ENCODE measurements at places on chromosomes 12 and 14.

DNA sequence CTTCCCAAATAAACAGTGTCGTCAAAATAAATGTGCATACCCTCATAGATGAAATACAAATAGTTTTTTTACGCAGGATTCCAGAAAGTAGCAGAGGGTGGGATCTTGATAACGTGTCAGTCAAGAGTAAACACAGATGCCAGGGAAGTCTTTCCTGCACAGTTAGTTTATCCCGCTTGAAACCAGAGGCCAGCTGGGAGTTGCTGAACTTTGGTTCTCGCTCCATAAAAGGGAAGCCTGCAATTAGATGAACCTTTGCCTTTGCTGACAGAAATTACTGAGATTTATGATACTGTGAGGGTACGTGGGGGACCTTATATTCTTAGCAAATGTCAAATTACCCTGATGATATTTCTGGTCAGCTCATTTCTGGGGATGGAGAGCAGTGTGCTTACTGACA, 18.9 kb downstream of the FAR2 start:
- no peak for DNase-seq

GRCh38 chr12:84660139-84660538, 252.5 kb downstream of the SLC6A15 start:
- no peak for DNase-seq

DNA sequence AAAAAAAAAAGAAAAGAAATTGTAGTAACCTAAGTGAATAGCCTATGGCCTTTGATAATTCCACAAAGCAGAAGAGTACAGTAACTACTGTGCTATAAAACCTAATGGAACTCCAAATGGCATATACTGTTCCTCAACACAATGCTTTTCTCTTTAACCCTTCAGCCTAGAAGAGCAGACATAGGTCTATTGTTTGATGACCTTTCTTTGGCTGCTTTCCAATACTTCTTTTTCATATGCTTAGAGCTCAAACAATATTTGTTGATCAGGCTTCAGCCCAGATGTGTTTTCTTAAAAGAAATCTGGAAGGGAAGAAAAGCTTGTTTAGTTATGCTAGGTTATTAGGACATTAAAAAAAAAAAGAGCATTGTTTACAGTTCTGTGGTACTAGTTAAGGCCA, 116.4 kb downstream of the NTN4 start:
- DNase-seq, result no peak

DNA sequence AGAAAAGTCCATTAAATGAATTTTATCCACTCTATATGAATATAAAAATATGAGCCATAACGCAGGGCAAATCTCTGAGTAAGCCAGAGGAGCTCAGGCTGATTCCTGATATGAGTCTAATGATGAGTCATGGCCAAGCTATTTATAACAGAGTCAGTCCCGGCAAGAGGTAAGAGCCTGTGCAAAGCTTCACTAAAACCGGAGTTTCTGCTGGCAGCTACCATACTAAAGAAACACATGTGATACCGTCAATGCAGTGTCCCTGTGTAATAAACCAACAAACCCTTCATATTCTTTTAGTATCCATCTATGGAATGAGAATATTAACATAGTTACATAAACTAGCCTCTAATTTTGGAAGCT, 319.4 kb downstream of the KCNC2 start:
- no peak for DNase-seq

DNA sequence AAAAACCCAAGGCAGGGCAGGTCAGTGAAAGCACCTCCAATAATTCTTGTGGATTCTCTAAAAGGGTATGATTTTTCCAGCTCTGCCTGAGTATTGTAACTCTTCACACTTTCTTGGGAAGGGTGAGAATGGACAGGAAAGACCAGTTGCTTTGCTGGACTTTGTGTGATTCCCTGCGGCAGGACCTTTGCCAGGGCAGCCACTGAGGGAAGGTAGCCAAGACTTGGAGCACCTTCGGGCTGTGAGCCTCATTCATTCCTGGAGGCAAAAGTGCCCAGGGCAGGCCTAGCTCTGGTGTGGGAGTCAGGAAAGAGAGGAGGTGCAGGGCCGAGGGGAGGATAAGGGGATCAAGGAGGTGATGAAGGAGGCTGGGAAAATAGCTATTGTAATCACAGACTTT, 80.2 kb downstream of the VCPKMT start:
- no peak for DNase-seq

GRCh38 chr12:5868625-5869295, 76.3 kb downstream of the ANO2 start:
- DNase-seq, result no peak

Measured in Right ventricle myocardium superior (tissue), 1 donor.